ENCODE measurements at places on chromosomes 3 and 15.

- no peak for DNase-seq
Observed at GRCh38 chr3:53489787-53490458, 4.5 kb upstream of the CACNA1D start.

GRCh38 chr3:107990926-107991325 is 99.9 kb downstream of the CD47 start:
- no peak for DNase-seq

DNA sequence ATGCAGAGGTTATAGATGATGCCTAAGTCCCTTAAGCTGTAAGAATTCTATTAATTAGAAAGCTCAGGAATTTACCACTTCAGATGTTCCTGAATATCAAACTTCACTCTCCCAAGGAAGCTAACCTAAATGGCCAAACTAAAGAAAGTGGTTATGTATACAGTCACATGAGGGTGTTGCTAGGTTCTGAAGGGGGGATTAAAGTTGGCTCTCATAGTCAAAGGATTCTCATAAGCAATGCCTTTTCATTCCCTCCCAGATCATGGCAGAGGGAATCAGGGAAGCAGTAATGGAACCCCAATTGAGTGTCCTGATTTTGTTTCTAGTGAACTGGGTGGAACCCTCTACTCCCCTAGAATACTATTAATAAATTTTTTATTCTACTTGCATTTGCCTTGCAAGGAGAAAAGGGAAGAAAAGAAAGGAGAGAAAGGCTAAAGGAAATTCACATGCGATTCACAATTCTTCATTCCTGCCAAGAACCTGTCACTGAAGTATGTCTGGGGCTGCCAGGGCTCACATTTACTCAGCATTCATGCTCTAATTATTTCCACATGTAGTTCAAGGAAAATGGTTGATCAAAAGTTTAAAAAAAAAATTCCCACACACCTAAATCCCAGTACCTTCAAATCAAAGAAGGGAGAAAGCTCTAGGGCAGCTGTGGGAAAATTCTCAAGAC is 25.1 kb downstream of the FSTL1 start:
- no peak for DNase-seq

GRCh38 chr3:16334909-16335308 is 69.9 kb downstream of the OXNAD1 start:
- no peak for DNase-seq

DNA sequence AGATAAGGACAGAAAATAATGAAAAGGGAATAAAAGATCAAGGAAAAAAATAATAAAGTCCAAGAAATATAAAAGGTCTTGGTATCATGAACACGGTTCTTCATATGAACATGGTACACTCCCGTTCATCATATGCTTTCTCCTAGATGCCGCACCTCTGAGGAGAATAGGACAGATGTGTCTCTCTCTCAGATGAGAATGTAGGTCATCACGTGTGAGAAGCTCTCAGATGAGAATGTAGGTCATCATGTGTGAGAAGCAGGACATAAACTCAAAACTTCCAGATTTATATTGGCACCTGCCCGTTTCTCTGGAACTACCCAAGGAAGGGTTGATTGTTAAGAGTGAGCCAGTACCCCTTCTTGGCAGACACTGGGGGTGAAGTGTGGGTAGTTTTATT is 29.9 kb upstream of the IQCF6 start:
- DNase-seq, result no peak

DNA sequence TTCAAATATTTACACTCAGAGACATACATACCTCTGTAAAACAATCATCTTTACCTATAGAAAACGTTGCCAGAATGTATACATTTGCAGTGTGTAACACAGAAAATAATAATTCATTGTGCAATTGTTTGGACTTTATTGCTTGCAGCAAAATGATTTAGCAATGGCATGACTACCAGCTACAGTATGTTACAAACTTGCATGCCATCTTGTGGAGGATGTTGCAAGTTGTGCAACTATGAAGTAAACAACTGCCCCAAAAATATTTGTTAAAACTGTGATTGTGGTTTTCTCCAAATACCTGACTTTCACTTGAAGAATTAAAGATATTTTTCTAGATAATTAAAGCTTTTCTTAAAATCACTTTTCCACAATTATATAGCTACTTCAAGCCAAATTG is 27.1 kb upstream of the C3orf49 start:
- no peak for DNase-seq

DNA sequence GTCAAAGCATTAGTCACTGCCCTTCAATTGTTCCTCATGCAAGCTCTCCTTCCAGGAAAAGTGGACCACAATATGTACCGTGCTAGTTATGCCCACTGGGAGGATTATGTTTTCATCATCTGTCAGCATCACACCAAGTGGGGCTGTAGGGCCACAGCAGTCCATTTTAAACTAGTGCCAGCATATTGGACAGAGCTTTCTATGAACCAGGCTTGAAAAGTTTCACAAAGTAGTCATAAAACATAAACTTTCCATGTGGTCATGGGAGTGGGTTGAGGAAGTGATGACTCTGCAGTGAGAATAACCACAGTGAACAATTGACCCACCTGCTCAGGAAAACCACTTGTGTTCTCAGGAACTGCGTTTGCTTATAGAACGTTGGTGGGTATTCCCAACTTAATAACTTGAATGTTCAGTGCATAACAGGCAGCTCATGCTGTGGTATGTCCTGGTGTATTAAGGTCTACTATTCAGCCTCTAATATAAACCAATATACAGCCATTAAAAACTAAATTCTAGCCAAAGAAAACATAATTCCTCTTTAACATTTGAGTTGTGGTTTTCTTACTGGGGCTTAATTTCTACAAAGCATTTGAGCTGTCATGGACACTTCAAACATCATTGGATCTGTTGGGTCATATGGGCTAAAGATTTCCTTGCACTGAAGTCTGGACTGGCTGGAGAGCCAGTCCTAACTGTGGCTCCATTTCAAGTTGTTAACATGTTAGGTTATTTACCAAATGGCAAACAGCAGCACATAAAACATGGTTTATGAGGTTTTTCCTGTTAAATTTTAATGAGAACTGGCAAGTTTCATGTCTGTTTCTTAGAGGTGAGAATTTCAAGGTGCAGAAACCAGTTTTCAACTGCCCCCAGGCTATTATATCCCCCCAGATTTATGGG is 274.1 kb downstream of the OTOL1 start:
- no peak for DNase-seq

DNA sequence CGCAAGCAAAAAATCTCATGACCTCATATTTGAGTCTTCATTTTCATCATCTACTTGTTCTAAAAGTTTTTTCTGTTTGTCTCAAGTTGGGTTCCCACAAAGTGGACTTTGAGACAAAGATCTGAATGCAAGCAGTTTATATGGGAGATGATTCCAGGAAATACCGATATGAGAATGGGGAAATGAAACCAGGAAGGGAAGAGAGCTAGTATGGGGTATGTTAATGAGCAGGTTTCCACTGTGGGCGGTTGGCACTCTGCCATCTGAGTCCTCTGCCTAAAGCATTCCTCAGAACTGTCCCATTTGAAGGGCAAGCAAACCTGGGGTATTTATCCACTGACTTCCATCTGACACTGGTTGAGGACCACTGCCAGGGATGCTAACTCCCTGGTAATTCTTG is 8.8 kb downstream of the ADPRH start:
- no peak for DNase-seq

DNA sequence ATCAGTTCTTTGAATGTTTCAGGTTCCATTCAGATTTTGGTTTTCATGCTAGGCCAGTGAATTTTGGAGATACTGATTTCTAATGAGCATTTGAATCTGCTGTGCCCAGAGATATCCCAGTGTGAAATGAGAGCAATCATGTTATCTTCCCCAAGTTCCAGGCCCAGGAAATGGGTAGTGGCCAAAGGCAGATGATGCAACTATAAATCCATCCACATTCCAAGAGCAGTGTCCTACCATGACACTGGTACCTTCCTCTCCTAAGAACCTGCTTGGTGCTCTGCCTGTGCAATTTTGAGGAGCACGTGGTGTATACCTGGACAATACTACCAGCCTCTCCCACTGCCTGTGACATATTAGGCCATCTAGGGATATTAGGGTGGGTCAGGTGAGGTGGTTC is 186.8 kb downstream of the SLCO3A1 start:
- no peak for DNase-seq

DNA sequence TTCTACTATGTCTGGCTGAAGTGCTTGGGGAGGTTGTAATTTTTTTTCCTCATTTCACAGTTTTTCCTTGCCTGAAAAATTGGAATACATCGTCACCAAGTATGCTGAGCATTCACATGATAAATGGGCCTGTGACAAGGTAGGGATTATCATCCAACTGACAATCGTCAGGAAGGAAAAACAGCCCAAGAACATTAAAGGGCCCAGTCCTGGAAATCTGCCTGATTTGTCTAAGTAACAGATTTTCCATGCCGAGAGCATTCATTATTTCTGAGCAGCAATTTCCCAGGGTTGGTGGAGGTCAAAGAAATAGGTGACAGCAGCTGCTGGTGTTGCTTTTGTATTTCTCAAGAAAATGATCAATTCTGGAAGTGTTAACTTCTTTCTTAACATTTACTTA is 226.0 kb upstream of the CHRM5 start:
- DNase-seq, result no peak

- DNase-seq, result no peak
Observed at GRCh38 chr3:42733501-42734262, 31.1 kb upstream of the HHATL start.

- no peak for DNase-seq
Observed at GRCh38 chr3:166527325-166527724, 690.1 kb upstream of the BCHE start.

GRCh38 chr3:31610700-31611275 is 78.1 kb downstream of the STT3B start:
- DNase-seq, result no peak

DNA sequence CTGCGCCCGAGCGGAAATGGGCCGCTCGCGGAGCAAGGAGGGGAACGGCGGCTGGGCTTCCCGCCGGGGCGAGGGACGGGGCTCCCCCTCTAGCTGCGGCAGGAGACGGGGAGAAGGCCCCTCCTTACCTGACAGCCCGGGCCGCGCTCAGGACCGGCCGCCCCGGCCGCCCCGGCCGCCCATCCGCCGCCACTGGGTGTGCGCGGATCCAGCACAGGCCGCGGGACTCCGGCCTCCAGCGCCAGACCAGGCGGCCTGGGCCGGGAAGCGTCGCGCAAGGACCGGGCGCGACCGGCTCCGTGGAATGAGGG is 296 bp downstream of the TPRA1 start:
- DNase-seq, result no peak

GRCh38 chr15:75056036-75056435 is 32.6 kb downstream of the PPCDC start:
- no peak for DNase-seq

GRCh38 chr3:126982471-126983175 is at the start of gene PLXNA1:
PLXNA1 (plus strand) TSS chr3:126983115; CDS start chr3:126988594, 5,479 bp downstream.
- DNase-seq, result peak; percentile 86

DNA sequence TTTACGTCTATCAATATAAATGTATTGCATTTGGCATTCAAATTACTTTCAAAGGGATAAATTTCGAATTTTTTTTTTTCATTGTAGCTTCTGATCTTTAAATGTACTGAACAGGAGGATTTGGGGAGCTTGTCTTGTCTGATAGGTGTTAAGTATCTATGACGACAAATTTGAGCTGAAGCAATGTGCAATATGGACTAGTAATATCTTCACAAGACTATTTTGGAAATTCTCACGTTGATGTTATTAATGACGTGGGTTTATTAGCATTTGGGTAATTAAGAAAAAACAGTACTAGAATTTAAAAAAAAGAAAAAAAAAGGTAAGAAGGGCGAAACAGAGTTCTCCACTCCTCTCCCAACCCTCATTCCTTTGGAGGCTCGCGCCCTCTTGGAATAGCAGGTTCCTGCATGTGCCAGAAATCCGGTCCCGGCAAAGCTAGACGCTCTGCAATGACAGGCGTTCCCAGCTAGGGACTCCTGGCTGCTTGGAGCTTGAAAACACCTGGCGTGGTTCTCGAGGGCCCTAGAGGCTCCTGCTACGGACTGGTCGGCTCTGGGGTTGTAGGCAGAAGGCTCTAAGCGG is 648 bp upstream of the P2RY1 start:
- DNase-seq, result no peak
